ENCODE measurements at places on chromosomes 11 and 22.

DNA sequence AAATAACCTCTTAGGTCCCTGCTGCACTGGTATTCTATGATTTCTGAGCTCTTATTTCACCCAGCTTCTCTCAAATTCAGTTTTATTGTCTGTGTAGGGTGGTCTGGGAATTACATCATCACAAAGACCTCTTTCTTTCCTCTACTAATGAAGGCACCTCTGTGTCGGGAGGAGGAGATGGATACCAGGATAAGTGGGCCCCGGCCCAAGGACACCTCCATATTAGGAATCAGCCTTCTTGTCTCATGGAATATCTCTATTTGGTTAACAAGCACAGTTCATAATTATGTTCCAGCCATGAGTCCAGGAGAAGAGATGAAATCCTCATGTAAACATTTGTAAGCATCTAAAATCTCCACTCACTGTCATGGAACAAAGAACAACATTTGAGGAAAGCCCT lies 9.4 kb downstream of the PARVA start:
- no peak for DNase-seq

DNA sequence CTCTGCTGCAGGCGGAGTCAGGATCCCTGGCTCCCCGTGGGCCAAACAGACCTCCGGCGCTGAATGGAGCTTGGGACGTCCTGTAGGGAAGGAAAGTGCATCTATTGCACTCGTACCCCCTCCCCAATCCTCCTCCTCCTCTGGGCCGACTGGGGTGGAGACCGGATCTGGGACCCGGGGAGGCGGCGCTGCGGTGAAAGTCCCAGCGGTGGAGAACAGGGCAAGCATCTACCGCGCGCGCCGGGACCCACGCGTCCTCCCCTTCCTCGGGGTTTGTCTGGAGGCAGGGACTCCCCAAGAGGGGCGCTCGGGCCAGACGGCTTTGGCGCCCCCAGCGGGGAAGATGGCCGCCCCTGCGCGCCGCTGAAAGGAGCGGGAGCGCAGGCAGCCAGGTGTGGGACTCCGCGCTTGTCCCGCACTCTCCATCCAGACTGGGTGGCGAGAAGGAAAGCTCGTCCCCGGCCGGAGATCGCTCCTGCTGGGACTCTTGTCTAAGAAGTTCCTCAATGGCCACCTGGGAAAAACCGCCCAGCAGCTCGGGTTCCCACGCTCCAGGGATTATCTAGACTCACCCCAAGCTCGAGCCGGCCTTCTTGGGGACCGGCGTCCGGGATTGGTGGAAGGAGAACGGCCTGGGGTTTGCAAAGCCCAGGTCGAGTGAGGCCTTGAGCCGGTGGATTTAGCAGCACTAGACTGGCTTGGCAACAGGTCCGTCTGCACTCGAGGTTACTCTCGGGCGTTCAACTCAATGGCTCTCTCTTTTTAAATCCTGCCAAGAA lies 718 bp downstream of the FADS2 start:
- no peak for DNase-seq

DNA sequence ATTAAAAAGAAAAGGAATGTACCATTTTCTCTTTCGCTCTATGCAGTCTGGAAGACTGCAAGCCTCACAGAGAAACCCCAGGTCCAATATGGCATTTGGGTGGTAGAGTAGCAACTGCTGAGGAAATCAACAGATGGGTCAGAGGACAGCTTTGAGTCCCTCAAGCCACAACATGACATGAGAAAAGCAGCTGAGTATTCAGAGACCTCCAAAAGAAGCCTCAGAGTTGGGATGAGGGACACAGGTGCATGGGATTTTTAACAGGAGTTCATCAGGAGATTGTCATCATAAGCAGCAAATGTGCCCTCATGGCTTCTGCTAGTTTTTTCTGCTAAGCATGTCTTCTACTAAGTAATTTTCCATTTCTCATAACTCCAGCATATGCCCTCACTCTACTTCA lies 111.6 kb downstream of the BLID start:
- no peak for DNase-seq

GRCh38 chr11:96275801-96276594 lies 67.0 kb downstream of the MAML2 start:
- no peak for DNase-seq

GRCh38 chr11:91350931-91351330 lies 873.7 kb upstream of the FAT3 start:
- no peak for DNase-seq

DNA sequence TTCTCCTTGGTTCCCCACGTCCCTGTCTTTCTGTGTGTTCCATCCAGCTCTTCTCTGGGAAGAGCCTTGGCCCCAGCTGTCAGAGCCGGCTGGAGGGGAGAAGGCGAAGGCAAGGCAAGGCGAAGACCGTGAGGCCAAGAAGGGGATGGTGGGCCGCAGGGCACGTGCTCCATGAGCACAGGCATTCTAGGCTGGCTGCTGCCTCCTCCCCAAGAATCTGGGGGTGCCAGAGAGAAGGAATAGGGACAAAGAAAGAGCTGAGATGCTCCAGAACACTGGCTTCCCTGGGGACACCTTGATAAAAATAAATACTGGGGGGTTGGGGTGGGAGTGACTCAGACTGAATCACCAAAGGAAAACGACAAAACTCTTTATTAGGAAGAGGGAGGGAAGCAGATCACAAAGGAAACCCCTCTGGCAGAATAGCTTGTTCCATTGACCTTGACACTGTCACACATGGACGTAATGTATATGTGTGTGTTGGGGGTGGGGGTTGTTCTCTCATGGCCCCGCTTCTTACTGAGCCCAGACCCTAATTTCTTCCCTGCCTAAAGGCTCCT lies 52.5 kb downstream of the NECTIN1 start:
- DNase-seq: no peak

GRCh38 chr11:117940736-117941135 lies 11.5 kb upstream of the TMPRSS13 start:
- DNase-seq: no peak

- DNase-seq: no peak
Measured at GRCh38 chr11:126202646-126203359, 8.6 kb downstream of the RPUSD4 start.

DNA sequence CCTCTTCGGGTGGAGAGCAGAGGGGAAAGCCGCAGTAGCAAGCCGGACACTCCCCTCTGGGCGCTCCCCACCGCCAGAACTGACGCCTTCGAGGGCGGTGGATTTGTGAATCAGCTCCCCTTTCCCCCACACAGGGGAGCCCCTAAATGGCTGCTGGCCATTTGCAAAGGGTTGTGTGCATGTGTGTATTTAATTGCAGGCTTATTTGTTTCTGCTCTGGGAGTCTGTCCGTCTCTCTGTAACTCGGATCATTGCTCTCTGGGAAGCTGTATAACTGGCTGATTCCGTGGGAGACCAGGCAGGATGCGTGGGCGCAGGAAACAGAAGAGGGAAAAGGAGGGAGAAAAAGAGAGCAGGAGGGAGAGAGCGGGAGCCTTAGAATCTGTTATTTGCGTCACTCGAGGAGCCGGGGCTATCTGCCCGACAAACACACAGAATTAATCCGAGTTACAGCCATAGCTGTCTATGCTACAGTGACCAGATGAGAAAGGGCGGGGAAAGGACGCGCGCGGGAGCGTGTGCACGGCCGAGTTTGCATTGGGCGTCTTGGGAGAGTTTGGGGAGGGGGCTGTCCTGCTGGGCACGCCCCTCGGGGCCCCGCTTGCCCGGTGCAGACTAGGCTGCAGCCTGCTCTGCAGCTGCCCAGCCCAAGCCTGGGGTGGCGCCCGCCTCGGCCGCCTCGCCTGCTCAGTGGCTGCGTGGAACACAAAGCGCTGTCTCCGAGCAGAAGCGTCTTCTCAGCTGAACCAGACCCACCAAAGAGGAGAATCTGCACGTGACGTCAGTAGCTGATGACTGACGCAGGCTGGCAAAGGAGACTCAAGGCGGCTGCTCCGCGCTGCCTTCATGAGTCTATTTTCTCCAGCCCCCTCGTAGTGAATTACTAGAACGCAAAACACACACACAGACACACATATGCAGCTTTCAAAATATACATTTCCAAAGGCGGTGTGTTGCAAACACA lies 105.3 kb upstream of the HSD17B12 start:
- DNase-seq: no peak

- DNase-seq: no peak
Measured at GRCh38 chr11:1085440-1086170, 10.9 kb downstream of the MUC2 start.

- DNase-seq: no peak
Measured at GRCh38 chr11:83599066-83599465, 312.9 kb upstream of the CCDC90B start.

- DNase-seq: no peak
Measured at GRCh38 chr11:79485694-79486093, 44.9 kb upstream of the TENM4 start.

- DNase-seq: no peak
Measured at GRCh38 chr11:109308551-109308950, 113.4 kb upstream of the C11orf87 start.

GRCh38 chr11:43532041-43532440 lies 148.5 kb upstream of the HSD17B12 start:
- no peak for DNase-seq

- DNase-seq: peak; percentile 77
Measured at GRCh38 chr22:49688516-49689254, 139.0 kb downstream of the BRD1 start.

DNA sequence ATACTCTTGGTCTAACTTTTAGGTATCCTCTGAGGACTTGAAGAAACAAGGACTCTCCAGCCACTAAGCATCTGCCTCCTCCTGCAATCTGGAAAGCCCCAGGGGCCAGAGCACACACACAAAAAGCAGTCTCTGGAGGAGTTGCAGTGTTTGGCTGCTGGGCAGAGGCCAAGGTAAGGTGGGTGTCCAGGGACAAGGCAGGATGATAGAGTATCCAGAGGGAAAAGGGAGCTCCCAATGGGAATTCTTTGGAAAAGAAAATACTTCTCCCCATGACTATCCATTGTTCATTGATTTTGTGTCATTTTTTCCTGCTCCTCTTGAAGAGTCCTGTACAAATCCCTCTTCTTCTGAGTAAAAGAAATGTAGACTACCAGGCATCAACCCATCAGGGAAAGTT lies at the start of gene OR52I2:
Gene OR52I2, plus strand, starts transcription at position 301 of the 400 bp plus-strand sequence.
- no peak for DNase-seq

GRCh38 chr11:57885298-57886050 lies 123.9 kb downstream of the CTNND1 start:
- DNase-seq: no peak

GRCh38 chr11:387193-387793 lies 6.7 kb upstream of the PKP3 start:
- DNase-seq: no peak

- no peak for DNase-seq
Measured at GRCh38 chr11:2277933-2278523, 7.6 kb upstream of the ASCL2 start.

GRCh38 chr11:134244593-134244992 lies 8.6 kb downstream of the THYN1 start:
- no peak for DNase-seq

- no peak for DNase-seq
Measured at GRCh38 chr11:96104496-96104895, 180.6 kb upstream of the MTMR2 start.

DNA sequence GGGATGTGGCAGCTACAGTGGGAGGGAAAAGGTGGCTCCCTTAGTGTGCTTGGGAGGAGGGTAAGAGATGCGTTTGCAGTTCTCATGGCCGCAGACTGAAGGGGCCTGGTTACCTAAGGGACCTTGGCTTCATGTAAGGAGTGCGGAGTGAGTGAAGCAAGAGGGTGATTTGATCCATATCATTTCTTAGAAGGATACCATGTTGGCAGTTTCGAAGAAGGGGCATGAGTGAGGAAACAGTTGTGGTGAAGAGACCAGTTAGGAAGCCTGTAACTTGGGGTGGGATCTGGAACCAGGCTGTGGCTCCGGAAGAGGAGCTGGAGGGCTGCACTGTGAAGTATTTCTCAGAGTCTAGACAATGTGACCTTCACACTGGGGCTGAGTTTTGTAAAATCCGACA lies 45.0 kb downstream of the ST3GAL4 start:
- DNase-seq: no peak

- DNase-seq: no peak
Measured at GRCh38 chr22:38984224-38984623, 2.1 kb downstream of the APOBEC3B start.

DNA sequence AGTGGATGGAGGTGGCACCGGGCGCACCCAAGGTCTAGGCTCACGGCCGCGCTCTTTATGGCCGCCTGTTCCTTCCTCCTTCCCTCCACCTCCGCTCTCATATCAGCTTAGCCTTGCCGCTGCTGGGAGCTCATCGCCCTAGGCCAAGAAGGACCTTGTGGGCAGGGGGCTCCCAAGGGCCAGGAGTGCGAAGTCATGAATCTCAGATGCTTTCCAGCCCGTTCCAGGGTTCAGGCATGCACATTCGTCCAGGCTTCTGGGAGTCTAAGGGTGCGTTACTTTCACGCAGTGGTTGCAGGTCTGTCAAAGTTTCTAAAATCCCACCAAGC lies 4.1 kb upstream of the GALR3 start:
- DNase-seq: no peak

DNA sequence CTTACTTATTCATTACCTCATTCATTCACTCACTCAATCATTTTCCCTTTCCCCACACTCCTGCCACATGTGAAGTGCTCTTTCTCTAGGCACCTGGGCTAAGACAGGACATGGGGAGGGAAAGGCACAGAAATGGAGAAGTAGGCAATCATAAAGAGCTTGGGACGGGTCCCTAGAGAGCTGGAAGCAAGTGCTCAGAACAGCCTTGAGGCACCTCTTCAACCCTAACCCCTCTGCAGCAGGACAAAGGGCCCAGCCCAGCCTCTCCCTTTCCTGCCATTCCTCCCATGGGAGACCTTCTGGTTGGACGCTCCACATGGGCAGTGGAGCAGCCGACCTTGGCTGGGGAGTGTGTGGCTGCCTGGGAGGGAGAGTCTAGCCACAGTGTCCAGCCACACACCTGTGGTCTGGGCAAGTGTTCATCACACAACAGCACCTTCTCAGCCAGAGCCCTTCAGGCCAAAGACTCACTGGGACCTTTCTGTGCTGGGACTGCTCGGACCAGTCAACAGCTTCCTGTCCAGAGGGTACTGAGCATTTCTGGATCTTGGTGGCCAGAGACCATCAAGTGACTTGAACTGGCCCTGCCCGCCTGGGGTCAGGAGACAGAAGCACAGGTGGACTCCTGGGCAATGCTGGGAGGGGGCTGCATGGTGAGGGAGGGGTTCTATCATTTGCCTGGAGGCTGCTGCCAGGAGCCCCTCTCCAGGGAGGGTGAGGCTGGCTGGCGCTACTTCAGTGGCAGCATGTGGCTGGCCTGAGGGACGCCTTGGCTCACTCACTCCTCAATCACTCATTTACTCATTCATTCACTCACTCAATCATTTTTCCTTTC lies 1.0 kb upstream of the MUC5AC start:
- peak; percentile 61 for DNase-seq

DNA sequence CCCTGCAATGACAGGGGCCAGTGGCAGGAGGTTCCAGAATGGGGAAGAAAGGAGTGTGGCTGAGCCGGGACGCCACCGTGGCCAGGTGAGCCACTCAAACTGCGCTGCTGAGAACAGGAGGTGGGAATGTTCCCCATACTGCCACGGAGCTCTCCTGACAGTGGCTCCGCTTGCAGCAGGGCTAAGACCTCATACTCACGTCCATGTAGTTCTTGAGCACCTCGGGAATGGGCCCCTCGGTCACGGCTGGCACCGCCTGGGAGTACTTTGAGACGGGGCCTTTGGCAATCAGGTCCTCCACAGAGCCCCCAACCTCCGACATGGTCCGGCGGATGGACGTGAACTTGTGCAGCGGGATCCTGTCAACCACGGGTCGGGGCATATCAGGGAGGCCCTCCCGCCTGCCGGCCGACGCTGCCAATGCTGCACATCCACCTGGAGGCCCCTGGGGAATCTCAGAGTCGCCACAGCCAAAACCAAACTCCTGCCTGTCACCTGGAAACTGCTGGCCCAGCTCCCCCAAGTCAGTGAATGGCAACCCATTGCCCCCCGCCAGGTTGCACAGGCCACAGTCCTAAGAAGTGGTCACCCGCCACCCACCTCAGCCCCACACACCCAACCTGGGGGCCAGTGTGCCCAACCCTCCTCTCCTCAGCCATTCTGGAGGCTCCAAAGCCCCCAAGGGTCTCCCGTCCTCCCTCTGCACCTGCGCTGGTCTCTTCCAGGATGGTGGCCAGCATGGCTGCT lies 2.4 kb downstream of the CTSD start:
- no peak for DNase-seq

All from lower leg skin (tissue), 4 donors.